ENCODE measurements at places on chromosomes 13 and 19.

- no peak for DNase-seq
Observed at GRCh38 chr19:28553005-28553404, 659.9 kb downstream of the UQCRFS1 start.

GRCh38 chr19:1411255-1412191, 4.1 kb downstream of the DAZAP1 start:
- DNase-seq, result no peak

DNA sequence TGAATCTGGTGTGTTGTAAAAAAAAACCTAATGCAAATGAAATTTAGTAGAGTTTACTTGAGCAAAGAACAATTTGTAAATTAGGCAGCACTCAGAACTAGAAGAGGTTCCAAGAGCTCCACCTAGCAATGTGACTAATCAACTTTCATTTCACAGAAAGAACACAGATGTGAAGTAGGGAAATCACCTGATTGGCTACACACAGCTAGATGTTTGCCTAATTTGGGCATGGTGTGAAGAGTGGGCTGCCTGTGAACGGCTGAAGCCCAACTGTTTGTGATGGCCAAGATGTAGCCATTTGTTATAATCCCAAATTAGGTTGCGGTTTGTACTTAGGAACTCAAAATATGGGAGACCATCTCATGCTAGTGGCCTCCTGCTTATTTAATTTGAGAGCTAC, 724.4 kb upstream of the SLITRK5 start:
- DNase-seq, result no peak

DNA sequence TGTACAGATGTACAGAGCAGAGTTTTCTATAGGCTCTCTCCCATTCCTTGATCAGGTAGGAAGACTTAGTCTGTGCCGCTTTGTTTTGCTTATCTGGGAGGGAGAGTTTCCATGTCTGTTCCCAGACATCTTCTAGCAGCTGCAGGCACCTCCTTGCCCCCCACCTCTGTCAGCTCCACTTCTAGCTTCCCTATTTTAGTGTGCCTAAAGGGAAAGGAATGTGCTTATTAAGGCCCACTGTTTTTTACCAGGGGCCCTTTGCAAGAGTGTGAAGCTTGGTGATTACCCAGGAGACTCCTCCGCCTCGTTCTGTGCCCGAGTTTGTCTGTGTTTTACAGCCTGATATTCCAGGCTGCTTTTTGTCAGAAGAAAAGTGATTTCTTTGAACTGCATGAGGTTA, 1984.4 kb downstream of the OLFM4 start:
- DNase-seq, result no peak

DNA sequence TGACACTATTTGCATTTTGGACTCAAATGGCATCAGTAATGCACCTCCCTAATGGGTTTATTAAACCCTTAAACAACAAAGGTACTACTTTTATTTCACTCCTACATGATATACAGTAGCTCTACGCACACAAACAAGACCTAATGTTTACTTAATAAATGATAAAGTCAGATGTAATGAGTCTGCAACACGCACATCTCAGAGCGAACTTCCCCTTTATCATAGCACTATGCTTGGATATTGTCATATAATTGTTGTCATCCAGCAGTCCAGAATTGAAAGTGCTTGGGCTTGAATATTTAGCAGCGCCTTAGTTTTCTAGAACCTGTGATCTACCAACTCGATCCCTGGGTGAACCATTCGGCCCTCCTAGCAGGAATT, 772 bp downstream of the PARP4 start:
- DNase-seq, result no peak

DNA sequence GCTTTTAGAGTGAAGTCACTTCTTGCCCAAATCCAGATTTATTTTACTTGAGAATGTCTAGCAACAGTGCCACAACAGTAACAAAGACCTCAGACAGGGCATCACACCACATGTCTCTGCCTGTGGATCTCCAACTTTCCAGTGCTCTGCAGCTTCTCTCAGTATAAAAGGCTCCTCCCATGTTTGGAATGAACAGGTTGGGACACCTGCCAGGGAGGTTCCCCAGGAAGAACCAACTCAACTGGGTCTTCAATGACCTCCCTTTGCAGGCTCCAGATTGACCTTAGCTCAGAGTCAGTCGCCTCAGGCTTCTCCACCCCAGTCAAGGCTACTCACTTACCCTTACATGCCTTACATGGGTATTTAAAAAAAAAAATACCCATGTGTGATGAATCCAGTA, 3.4 kb downstream of the ZNF823 start:
- no peak for DNase-seq

DNA sequence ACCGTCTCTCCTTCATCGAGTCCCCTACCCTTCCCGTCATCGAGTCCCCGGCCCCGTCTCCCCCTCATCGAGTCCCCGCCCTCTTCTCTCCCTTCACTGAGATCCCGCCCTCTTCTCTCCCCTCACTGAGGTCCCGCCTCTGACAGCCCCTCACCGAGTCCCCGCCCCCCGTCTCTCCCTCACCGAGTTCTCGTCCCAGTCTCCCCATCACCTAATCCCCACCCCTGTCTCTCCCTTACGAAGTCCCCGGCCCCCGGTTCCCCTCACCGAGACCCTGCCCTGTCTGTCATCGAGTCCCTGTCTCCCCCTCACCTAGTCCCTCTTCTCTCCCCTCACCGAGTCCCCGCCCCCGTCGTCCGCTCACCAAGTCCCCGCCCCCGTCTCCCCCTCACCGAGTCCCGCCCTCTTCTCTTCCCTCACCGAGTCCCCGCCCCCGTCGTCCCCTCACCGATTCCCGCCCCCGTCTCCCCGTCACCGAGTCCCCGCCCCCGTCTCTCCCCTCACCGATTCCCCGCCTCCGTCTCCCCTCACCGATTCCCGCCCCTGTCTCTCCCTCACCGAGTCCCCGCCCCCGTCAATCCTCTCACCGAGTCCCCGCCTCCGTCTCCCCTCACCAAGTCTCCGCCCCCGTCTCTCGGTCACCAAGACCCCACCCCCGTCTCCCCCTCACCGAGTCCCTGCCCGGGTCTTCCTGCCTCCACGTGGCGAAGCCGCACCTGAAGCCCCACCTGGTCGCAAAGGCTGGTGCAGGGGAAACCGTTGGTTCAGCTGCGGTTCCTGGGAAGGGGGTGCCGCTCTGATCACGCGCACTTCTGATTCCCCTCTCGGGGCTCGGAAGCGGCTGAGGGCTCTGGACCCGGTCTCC, 23.9 kb upstream of the ZNF846 start:
- DNase-seq, result peak; percentile 87

DNA sequence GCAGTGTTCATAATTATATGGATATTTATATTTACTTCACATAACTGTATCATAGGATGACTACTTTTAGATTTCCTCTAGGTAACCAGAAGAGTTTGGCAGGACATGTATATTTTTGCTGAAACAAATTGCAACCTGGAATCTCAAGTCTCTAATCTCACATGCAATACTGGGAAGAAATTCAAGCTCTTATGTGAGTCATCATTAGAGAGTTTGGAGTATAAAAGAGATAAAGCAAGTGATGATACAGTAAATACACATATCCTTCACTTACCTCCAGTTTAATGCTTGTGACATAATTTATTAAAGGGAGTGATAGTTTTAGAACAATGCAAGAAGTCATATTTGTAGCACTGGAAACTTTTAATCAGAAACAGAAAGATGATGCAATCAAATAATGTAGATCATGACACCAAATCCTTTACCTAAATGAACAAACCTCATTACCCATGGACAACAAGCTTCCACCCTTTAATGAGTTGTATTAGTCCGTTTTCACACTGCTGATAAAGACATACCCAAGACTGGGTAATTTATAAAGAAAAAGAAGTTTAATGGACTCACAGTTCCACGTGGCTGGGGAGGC, 15.8 kb upstream of the OR7A17 start:
- DNase-seq, result no peak

- no peak for DNase-seq
Observed at GRCh38 chr13:98675066-98675465, 77.4 kb downstream of the SLC15A1 start.

GRCh38 chr13:98060282-98060681, 82.6 kb upstream of the FARP1 start:
- DNase-seq, result no peak

- no peak for DNase-seq
Observed at GRCh38 chr13:20064128-20064527, 96.7 kb downstream of the GJA3 start.

DNA sequence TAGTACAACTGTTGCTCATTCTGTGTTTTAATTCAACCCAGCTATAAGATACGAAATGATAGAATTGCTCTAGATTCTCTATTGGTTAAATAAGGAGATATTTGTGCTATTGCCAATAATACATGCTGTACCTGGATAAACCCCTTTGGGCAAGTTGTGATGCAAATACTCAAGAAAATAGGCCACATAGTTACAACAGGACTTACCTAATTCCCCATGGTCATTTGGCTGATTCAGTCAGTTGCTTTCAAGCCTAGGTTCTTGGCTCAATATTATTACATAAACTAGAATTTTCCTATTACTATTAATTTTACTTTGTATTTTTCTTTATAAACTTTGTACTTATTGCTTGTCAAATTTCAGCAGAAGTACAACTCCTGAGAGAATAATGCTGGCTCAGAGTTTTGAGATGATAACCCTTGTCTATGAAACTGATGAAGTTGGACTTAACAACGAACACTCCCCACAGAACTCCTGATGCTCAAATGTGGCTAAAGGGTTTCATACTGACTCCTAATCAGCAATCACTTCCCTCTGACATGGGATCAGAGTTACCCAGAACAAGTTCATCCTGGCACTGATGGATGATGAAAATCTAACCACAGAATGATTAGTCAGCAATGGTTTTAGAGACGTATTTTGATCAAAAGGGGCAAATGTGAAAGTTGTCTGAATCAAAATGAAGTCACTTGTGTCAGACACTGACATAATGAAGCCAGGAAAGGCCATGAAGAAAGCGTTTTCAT, 221.1 kb downstream of the ITGBL1 start:
- DNase-seq, result no peak

- no peak for DNase-seq
Observed at GRCh38 chr13:50400035-50400726, 384.9 kb downstream of the KCNRG start.

Data from hematopoietic multipotent progenitor cell treated with erythropoietin and hydrocortisone succinate and interleukin-3 and kit ligand, for 8 days (in vitro differentiated cells).